ENCODE measurements at places on chromosomes 1 and 21. TPM values are rescaled to one million over a fixed set of nuclear protein-coding genes. Genes with fewer than 3 reads are reported as not detected.

The FCGR3A gene
- total RNA-seq, result 37.7 TPM

The NTMT2 gene
- not detected for total RNA-seq

The FAM131C gene
- total RNA-seq, result not detected

The KLHDC7A gene
- total RNA-seq, result 1.3 TPM

The PIK3CD gene
- 11.3 TPM for total RNA-seq

The PGBD5 gene
- total RNA-seq, result 3.2 TPM

The KRTAP7-1 gene
- total RNA-seq, result not detected

Measured in liver (tissue), 10 donors.